Hematopoietic multipotent progenitor cell treated with erythropoietin and hydrocortisone succinate and interleukin-3 and kit ligand, for 4 days (in vitro differentiated cells): ENCODE measurements at places on chromosomes 11 and 22.
A peak's percentile ranks its signal among the peaks of the same experiment; 100 is the strongest.

DNA sequence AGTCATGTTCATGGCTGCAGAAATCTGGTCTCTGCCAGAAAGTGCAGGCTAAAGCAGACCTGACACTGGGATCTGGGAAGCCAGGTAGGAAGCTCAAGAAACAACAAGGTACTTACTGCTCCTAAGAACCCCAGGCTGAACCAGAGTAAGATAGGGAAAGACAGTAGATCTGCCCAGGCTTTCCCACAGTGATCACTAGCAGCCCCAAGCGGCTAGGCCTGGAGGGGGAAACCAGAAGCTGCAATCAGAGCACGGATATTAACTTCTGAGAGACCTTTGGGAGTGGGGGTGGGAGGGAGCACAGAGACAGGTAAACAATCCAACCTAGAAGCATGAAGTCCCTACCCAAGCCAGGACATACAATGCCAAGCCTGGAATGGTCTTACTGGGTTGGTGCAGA is 135.2 kb upstream of the C11orf58 start:
- DNase-seq: no peak

DNA sequence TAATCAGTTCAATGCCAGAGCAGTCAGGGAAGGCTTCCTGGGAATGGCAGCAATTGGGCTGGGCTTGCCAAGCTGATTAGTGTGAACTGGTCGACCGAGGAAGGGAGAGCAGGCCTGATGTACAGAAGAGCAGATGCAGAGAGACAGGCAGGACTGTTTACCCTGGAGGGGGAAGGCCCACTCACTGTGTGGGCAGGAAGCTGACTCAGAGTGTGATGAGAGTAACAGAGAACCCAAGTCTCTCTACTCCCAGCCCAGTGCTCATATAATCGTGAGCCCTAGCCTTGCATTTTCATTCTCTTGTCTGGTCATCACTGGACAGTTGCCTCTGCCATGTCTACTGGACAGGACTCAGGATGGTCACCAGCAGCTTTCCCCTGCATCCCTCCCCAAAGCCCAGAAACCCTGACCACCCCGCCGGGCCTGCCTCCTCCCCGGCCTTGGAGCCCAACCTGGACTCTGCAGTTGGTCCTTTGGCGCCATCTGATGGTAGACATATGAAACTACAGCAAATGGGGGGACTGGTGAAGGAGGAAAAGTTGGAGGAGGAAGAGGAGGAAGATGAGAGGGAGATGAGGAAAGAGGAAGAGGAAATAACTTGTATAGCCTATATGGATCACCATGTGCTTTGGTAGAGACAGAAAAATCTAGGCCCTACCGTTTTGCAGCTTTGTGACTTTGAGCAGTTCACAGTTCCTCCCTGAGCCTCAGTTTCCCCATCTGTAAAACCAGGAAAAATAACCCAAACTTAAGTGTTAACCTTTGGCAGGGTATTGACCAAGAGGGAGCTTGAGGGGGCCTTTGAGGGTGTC is 43.4 kb upstream of the PRDM11 start:
- DNase-seq: peak; percentile 82

DNA sequence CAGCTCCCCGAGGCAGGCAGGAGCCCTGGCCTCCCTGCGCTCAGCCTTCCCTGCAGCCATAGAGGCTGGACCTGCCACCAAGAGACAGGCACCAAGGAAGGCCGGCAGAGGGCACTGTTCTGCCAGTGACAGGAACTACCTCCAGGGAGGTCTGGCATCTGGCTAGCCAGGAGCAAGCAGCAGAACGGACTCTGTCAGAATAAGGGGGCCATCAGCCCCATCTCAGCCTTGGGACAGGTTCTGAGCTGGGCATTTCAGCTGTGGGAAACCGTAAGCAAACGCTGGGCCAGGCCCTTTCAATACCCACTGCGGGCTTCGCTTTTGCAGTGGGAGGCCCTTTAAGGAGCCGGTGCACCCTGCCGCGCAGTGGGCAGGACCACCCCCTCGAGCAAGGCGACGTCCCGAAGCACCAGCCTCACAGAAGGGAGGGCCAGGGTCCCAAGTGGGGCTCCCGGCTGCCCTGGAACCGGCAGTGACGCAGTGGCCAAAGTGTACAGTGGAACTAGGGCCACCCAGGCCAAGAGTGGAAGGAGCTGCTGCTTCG is 18.2 kb downstream of the IFT27 start:
- peak; percentile 90 for DNase-seq

DNA sequence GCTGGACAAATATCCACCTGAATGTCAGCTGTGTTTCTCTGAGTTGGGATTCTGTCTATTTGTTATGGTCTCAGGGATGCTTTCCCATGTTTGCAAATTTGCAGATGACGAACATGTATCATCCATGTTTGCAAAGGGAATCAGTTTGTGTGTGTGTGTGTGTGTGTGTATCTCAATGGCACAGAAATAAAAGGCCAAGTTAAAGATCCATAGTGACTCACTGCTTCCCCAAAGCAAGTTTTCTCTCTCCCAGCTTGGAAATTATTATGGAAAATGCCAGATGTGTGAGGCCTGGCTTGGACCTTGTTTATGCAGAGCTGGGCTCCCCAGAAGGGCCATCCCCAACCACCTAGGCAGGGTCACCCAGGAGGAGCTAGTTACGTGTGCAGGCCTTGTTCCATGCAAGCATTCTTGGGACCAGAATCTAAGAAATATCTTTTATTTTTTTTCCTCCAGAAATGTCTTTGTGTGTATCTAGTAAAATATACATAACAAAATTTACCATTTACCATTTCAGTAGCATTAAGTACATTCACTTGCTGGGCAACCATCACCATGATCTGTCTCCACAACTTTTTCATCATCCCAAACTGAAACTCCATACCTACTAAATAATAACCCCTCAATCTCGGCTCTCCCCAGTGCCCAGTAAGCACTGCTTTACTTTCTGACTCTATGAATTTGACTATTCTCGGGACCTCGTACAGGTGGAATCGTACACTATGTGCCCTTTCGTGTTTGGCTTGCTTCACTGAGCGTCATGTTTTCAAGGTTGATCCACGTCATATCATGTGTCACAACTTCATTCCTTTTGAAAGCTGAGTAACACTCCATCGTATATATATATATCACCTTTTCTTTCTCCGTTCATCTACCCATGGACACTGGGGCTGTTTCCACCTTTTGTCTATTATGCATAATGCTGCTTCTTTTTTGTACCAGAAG is 56.6 kb upstream of the WNT7B start:
- no peak for DNase-seq

DNA sequence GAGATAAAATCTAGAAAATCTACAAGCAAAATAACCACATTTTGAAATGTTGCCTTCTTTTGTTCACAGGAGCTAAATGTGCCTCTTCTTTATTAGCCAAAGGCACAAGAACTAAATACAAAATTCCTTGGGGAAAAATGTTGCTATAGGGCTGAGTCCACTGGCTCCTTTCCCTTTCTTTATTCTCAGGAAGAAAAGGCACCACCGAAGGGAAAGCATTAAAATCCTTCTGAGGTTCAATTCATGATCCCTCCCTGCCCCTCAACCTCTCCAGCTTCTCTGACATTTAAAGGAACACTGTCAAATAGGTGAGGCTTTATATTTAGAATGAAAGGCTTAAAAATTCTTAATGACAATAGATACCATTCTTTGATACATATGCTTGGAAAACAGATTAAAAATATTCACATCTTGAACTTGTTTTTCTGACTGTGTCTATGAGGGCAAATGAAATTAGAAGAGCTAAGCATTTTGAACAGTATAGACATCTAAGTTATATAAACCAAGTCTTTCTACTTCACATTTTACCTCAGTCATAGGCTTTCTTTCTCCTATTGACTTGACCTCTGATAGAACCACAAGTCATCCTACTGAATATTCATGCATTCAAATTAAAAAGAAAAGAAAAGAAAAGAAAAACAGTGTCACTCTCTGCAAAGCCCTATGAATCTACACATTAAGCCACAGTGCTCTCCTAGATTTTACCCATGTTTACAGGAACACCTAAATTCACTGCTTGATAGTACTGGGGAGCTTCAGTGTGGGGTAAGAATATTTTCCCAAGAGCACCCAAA is 148.2 kb downstream of the MAML2 start:
- no peak for DNase-seq

GRCh38 chr11:96180341-96180740 is 162.7 kb downstream of the MAML2 start:
- DNase-seq: no peak

DNA sequence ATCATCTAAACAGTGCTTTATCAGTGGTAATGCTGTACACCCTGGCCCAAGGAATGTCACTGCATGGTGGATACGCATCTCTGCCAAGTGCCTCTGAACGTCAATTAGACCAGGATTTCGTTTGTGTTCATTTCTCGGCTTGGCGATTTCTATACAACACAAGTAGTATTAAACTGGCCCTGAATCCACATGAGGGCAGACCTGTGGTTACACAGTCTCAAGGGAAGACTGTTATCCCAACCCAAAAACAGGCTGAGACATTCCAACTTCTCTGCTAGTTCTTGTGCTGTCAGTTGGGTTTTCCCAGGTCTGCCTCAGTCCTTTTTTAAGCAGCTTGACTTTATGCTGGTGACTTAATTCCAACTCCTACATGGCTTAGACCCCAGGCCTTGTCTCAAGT is 58.1 kb downstream of the HIRA start:
- no peak for DNase-seq

DNA sequence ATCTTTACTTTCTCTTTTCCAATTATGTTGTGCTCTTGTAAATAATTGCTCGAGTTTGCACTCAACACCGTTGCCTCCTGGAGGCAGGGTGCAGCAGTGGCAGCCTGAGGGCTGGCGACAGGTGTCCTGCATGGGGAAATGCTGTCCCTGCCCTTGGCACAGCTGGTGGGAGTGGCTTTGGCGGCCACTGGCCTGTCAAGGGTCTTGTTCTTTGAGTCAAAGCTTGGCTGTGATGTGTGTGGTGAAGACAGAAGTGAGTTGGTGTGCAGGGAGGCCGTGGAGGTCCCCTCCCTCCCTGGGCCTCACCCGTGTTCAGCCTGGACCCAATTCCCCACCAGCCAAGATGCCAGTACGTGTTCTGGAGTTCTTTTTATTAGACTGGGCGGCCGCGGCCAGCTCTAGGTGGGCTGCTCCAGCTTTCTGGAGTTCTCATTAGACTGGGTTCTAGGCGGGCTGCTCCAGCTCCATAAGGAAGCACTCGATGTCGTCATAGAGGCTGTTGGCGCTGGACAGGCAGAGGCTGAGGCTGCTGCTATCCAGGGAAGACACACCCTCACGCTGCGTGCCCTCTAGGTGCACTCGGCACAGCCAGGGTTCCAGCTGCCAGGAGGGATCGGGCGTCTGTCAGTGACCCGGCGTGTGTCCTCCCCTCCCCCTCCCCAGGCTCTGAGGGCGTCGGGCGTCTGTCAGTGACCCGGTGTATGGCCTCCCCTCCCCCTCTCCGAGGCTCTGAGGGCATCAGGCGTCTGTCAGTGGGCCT is 3.4 kb downstream of the IRF7 start:
- peak; percentile 67 for DNase-seq

- DNase-seq: peak; percentile 59
These were observed 42.4 kb upstream of the GLYAT start for GRCh38 chr11:58774164-58774593.

- DNase-seq: no peak
These were observed 24.4 kb upstream of the CBX7 start for GRCh38 chr22:39176714-39177455.

GRCh38 chr11:22681281-22681812 is 14.9 kb downstream of the GAS2 start:
- no peak for DNase-seq

DNA sequence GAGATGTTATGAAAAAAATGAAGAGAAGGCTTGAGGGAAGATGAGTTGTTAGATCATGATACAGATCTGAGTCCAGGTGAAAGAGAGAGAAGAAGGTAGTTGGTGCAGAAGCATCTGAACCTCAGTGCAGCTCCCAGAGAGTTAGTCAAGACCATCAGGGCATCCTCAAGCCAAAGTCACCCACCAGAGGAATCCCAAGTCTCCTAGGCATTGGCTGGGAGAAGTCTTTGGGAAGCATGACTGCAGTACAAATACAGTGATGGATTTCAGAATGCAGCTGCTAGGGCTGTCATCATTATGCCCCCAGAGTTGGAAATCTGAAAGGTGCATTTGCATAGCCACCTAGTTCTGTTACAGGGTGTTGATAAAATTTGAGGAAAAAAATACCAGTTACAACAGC is 59.7 kb upstream of the GALNT18 start:
- no peak for DNase-seq

DNA sequence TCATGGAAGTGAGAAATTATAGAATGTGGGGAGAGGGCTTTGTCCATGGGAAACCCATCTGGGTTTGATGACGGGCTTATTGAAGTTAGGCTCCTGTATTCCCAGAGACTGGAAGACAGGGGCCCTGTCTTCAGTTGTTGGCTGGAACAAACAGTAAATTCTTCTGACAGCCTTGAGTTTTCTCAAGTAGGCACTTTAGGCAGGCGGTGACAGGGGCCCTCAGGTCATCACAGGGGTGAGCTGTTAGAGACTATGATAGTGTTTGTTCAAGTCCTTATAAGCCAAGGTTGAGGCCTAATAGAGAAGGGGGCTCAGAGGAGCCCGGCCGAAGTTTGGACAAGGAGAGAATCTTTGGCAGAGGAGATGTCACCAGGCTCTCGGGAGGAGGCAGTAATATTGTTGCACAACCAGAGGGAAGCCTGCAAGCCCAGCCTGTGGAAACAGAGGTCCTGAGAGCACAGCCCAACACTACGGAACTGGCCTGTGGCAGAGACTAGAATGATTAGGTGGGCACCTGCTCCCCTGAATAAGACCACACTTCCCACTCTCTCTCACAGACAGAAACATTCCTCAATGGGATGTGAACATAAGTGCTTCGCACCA is 20.2 kb upstream of the IL17RA start:
- DNase-seq: no peak

GRCh38 chr11:2912498-2912897 is 16.7 kb downstream of the PHLDA2 start:
- DNase-seq: no peak

GRCh38 chr11:32358729-32359128 is 76.6 kb downstream of the WT1 start:
- DNase-seq: no peak

DNA sequence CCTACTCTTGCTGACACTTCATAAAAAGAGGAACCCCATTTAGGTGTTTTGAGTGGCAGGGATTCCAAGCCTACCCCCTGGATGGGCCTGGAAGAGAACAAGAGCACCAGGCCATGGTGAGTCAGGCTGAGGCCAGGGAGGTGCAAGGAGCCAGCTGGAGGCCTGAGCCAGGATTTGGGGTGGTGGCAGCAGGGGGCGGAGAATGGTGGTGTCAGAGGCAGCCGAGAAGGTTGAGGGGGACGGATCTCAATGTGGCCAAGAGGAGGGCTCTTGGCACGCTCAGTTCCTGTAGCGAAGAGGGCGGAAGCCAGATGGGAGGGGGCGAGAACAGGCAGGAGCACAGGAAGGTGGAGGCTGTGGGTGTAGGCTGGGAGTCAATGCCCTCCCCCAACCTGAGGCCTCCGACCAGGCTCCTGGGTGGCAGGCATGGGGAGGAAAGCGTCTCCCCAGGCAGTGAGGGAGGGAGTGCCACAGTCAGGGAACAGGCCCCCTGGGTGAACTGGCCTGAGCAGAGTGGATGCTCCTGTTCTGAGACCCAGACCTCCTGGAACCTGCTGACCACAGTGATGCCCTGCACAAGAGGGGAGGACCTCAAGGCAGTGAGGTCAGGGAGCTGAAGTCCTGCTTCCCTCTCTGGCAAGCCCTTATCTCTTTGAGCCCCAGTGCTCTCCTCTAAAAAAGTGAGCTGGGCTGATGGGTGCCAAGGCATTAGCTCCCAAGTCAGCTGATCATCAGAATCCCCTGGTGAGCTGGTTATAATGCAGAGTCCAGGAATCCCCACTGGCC is 13.9 kb downstream of the RTN4RL2 start:
- DNase-seq: peak; percentile 91
